ENCODE measurements at places on chromosomes 7 and 10.

GRCh38 chr7:138245216-138245615 is 169.0 kb downstream of the AKR1D1 start:
- no peak for DNase-seq

DNA sequence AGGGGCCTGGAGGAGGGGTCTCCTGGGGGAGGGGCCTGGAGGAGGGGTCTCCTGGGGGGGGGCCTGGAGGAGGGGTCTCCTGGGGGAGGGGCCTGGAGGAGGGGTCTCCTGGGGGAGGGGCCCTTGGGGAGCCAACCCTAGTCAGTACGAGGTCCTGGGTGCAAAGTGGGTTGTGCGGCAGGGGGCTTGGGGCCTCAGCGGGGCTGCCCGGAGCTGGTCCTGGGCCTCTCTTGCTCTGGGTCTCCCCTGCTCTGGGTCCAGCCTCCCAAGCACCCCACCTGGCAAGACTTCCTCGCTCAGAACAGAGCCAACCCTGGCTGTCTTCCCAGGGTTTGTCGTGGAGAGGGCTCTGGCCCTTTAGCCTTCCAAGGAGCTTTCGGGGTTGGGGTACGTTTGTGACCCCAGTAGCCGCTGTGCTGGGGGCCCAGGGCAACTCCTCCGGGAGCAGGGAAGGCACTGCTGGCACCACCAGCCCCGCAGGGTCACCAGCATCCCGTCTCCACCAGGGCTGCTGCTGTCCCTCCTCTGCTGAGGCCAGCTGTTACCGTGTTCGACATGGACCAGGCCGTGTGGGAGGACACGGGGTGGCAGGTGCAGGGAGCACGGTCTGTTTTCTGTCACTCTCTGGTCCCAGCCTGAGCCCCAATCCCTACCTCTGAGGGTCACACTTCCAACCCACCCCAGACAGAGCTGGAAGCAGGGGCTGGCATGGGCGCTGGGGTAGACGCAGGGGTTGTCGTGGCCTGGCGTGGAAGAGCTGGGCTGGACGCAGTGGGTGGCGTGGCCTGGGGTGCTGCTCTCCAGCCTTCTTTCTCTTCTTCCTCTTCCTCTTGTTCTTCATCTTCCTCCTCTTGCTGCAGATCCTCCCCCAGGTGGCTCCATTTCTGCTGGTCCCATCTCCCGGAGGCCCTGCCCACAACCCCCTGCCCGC is 22.8 kb downstream of the PWWP2B start:
- DNase-seq: no peak

DNA sequence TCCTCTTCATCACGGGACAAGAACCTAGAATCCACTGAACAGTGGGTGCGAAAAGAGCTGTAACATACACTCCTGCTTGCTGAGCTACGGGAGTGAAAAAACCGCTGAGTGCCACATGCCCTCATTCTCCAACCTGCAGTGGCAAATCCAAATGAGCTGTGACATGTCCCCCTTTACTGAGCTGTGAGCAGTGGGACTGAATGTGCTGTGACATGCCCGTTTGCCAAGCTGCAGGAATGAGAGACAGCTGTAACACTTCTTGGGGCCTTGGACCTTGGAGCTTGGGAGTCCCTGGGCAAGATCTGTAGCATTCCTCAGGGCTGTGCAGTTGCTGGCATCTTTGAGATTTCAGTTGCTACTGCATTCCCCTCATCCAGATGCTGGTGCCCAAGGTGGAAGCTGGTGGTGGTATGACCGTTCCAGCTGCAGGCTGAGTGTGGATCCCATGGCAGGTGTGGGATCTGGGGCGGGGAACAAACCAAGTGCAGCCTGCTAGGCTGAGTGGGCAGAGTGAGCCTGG is 85.0 kb downstream of the TMEM106B start:
- DNase-seq: no peak

DNA sequence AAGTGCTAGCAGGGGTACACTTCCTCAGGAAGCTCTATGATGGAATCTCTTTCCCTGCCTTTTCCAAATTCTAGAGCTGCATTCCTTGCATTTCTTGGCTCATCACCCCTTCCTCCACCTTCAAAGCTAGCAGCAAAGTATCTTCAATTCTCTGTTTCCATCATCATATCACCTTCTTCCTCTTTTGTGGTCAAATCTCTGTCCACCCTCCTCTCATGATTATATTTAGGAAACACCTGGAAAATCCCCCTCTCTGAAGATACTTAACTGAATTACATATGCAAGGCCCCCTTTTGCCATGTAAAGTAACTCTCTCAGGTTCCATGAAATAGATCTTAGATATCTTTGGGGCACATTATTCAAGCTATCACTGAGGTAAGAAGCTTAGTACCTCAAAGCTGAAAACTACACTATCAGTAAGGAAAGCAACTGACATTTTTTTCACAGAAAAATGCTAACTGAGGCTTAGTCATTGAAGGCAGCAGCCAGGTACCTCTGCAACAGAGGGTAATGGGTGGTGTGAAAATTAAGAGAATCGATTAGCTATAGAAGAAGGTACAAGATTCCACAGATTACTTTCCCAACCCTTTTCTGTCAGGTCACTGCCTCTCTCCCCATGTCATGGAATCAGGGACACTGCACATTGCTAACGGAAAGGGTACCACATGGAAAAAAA is 197.3 kb downstream of the MACC1 start:
- DNase-seq: no peak

GRCh38 chr7:129332254-129333035 is 101.8 kb upstream of the STRIP2 start:
- DNase-seq: peak; percentile 22

GRCh38 chr7:4072161-4072925 is 609.8 kb upstream of the FOXK1 start:
- no peak for DNase-seq

GRCh38 chr10:10338339-10338738 is 679.3 kb upstream of the CELF2 start:
- no peak for DNase-seq

GRCh38 chr7:124032369-124033094 is at the start of gene TMEM229A:
TSS of gene TMEM229A (minus strand) at chr7:124033067. CDS start at chr7:124033003, 64 bp downstream.
- no peak for DNase-seq

DNA sequence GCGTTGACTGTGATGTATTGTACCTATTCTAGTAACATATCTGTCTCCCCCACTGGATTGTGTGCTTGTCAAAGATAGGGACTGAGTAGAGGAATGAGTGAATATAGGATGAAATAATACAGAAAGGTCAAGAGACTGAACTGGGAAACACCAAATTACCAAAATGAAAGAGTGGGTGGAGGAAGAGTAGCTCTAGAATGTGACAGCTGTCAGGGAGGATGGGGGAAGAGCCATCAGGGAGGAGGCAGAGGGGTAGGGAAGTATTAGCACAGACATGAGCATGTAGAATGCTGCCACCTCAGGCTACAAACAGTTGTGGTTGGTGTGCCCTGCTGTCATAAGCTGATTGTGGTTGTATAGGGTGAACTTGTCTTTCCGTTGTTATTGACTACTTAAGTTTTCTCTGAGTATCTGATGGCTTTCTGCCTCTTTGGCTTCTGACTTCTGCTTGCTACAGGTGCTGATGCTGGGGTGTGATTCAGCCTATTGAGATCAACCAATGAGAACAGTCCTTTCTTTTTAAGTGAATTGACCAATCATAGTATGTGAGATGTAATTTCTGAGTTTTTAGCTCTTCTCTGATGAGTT is 5.6 kb downstream of the CCSER2 start:
- DNase-seq: no peak

GRCh38 chr10:117554241-117554814 is 11.8 kb downstream of the EMX2 start:
- no peak for DNase-seq

- DNase-seq: no peak
Measured at GRCh38 chr10:76675951-76676587, 961.5 kb downstream of the KCNMA1 start.

DNA sequence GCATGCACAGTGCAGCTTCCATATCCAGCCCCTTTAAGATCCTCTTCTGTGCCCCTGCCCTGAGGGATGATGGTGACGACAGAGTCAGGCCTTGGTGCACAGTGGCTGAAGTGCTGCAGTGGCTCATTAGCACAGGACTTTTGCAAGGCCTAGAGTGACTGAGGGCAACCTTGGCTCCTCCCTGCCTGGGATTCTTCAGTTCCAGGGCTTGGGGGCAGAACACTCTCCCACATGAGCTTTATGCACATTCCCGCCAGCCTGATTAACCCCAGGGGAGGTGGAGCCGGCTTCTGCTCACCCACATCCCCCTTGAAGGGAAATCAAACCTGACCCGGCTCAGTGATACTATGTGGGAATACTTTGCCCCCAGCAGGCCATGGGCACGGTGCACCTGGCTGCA is 253.4 kb downstream of the GALNT17 start:
- DNase-seq: no peak

GRCh38 chr10:91590904-91591796 is 41.7 kb downstream of the PPP1R3C start:
- DNase-seq: no peak
